ENCODE measurements at places on chromosomes 1 and 21.

- no peak for DNase-seq
Observed at GRCh38 chr21:42356046-42356445, 5.3 kb upstream of the TFF2 start.

- DNase-seq: no peak
Observed at GRCh38 chr1:220045356-220046051, 801 bp downstream of the EPRS1 start.

- no peak for DNase-seq
Observed at GRCh38 chr1:170155055-170155454, 9.3 kb downstream of the NTMT2 start.

GRCh38 chr1:81731989-81732388 is 68.7 kb upstream of the ADGRL2 start:
- DNase-seq: no peak

GRCh38 chr1:218674280-218674773 is 329.2 kb downstream of the TGFB2 start:
- peak; percentile 98 for DNase-seq

- DNase-seq: no peak
Observed at GRCh38 chr1:31181515-31182343, 58.0 kb downstream of the NKAIN1 start.

DNA sequence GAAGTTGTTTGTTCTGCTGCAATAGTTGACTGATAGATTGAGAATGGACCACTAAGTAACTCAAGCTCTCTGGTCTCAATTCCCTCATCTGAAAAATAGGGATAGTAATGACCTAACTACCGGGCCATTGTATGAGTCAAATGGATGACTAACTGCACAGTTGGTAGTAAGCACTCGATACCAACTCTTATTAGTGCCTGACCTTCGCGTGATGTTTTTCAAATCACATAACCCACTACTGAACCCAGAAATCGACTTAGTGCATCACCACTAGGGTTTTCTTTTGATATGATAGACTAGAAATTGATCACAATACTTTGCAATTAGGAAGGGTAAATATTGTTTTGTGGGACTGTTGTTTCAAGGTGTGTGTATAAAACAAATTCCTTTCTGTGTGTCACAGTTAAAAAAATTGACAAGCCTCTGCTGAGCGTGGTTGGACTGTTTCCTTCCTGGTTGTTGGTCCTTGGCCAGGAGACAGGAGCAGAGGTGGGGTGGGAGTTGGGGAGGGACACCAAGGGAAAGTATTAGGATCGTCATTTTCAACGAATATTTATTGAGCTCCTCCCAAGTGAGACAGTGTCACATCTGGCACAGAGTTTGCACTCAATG is 54.0 kb upstream of the LRP8 start:
- DNase-seq: peak; percentile 40

DNA sequence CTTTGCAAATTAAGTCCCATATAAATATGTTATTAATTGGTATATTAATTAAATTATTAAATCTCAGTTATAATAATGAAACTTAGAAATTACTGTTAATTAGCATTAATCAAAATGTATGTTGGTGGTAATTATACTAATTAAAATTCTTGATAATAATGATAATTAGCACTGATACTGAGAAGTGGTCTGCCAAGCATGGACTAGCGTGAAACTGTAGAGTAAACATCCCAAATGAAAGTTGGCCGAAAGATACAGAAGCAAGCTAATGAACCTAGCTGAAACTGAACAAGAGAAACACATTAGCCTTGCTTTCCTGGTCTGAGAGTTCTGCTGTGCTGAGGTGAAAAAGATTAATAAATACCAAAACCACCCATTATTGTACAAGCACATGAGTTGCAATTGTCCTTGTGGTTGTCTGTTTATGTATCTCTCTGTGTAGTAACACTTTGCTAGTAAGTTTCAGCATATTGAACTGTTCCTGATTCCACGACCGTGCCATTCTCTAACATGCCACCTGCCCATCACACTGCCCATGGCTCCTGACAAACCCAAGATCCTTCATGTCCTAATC is 341.8 kb downstream of the PLPP3 start:
- DNase-seq: no peak

GRCh38 chr1:1151306-1151705 is 22.4 kb upstream of the TTLL10 start:
- DNase-seq: no peak

GRCh38 chr1:243912347-243912746 is 62.3 kb upstream of the AKT3 start:
- DNase-seq: no peak

DNA sequence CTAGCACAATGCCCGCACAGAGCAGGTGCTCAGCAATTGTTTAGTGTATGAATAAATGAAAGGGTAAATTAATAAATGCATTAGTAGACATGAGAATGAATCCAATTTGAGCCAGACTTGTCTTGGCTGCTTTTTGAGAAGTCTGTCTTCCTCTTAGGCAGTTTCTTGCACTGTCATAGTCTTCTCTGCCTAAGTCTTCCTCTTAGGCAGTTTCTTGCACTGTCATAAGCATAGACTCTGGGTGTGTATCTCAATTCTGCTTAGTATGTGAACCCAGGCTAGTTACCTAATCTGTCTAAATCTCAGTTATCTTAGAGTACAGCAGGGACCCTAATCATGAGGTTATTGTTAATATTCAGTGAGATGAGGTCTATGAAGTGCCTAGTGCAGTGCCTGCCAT is 27.2 kb downstream of the NHLH2 start:
- DNase-seq: no peak

- no peak for DNase-seq
Observed at GRCh38 chr1:54273092-54273794, 73.3 kb downstream of the MRPL37 start.

- DNase-seq: peak; percentile 65
Observed at GRCh38 chr1:45687754-45688740, at the start of gene TMEM69. Gene TMEM69, plus strand, starts transcription at chr1:45688181. Its CDS starts 2,888 bp downstream, at chr1:45691069.

GRCh38 chr1:3456449-3456963 is 2.0 kb downstream of the ARHGEF16 start:
- DNase-seq: no peak

DNA sequence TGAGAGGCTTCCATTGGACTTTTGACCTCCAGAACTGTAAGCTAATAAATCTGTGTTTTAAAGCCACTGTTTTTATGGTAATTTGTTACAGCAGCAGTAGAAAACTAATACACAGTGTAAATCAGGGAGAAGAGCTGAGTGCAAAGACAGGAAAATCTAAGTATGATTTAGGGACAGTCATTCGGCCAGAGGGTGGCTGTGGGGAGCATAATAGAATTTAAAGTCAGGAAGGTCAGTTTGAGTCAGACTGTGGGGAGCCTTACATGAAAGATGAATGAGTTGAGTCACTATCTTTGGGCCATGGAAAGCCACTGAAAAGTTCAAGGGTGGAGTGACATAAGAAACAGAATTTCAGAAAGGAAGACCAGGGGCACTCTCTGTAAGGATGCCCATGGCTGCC is 52.4 kb upstream of the SSX2IP start:
- no peak for DNase-seq

DNA sequence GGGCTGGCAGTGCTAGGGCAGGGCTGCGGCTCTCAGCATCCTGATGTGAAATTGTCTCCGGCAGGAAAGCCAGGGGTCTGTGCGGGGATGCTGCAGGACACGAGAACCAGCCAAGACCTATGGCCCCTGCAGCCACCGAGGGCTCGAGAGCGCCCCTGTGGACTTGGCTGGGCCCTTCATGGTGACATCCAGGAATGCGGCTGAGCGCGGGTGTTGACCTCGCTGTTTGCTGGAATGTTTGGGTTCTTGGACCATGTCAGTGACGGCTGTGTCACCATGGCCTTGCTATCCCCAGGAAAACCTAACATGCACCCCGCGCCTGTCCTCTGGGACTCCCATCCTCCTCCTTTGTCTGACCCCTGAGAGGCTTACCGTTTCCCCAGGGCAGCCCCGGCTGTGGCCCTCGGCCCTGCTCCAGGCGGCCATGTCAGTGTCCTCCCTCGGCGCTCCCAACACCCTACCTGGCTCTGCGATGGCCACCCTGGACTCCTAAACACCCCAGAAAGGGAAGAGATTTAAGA is 14.3 kb upstream of the C1orf174 start:
- DNase-seq: no peak

GRCh38 chr1:185459141-185459540 is 142.1 kb upstream of the IVNS1ABP start:
- DNase-seq: no peak

GRCh38 chr1:11114966-11115365 is 15.3 kb upstream of the EXOSC10 start:
- DNase-seq: no peak

GRCh38 chr1:117250061-117250606 is 39.4 kb upstream of the VTCN1 start:
- no peak for DNase-seq

- DNase-seq: no peak
Observed at GRCh38 chr1:229089586-229090208, 181.2 kb upstream of the RAB4A start.

DNA sequence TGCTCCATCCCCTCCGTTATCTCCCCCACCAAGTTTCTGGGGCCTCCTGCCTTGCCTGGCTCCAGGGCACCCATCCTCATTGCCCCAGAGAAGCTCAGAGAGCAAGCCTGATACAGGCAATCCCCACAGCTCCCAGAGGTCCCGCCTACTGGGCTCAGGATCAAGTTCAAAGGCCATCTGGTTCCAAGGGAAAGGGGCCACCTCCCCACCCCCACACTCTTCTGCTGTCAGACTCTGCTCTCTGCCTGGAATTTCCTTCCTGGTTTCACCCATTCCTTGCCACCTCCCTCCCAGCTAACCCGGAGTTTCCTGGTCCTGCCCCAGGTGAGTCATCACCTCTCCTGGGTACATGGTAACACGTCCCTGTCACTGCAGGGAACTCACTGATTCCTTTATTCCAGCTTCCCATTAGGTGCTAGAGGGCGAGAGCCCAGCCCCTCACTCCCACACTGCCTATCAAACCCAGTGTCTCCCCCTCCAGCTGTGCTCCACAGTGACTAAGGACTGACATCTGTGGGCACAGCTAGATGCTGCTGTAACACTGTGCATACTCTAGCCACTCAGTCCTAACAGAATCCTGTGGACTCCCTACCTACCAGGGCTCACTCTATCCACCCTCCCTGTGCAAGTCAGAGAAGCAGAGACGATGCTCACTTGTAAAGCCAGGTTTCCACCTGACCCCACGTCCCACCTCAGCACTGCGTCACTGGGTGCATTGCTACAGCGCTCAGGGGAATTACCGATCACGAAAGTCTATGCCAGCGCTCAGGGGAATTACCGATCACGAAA is 21.8 kb downstream of the RSPH1 start:
- no peak for DNase-seq

DNA sequence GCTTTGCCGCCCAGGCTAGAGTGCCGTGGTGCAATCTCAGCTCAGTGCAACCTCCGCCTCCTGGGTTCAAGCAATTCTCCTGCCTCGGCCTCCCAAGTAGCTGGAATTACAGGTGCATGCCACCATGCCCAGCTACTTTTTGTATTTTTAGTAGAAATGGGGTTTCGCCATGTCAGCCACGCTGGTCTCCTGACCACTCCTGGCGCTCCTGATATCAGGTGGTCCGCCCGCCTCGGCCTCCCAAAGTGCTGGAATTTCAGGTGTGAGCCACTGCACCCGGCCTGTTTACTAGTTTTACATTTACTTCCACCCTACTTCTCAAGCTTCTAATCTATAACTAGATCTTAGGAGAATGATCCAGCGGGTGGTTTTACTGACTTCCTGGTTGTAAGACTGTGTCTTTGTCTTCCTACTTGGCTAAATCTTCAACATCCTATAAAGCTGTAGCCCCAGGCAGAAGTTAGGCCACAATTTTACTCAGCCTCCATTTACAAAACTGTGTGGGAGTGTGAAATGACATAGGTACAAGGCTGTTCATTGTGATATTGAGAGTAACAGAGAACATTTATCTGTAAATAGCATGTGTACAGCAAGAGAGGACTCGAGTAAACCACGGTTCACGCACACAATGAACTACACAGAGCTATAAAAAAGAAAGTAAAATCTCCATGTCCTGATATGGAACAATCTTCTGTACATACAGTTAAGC is 9.6 kb upstream of the POU2F1 start:
- DNase-seq: no peak

DNA sequence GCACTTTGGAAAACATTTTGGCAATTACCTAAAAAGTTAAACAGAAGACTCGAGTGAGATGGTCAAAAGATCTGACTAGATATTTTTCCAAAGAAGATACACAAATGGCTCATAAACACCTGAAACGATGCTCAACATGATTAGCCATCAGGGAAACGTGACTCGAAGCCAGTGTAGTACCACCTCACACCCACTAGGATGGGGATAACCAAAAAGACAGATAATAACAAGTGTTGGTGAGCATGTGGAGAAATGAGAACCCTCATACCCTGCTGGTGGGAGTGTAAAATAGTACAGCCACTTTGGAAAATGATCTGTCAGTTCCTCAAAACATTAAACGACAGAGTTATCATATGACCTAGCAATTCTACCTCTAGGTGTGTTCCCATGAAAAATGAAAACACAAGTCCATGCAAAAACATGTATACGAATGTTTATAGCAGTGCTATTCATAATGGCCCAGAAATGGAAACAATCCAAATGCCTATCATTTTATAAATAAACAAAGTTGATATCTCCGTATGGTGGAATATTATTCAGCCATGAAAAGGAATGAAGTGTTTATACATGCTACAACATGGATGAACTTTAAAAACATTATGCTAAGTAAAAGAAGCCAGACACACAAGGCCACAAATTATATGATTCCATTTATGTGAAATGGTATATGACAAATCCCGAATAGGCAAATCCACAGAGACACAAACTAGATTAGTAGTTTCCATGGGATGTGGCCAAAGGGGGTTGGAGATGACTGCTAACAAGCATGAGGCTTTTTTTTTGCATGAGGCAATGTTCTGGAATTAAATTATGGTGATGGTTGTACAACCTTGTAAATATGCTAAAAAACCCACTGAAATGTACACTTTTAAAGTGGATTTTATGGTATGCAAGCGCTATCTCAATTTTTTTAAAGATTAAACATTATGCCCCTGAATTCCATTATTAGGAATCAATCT is 625.3 kb downstream of the KIF26B start:
- DNase-seq: no peak

DNA sequence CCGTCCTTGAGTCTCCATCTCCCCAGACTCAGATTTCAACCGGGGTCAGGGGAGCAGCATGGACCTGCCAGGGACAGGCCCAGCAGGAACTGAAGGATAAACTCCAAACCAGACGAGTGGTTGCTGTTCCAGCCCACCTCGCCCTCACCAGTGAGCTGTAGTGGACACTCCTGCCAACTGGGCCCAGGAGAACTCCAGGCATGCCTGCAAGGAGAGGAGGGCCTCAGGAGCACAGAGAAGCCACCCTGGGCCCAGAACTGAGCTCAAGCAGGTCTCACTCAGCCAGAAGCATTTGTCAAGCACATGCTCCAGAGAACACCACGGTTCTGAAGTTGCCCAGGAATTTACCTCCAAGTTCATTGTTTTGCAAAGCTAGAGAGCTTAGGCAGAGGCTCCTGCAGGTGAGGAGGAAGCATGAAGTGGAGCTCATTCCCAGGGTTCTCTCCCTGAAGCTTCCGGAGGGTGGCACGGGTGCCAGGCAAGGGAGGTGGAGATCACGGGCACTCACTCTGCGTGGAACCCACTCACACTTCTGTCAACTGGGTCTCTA is 61.0 kb downstream of the MATN1 start:
- no peak for DNase-seq

Measured in non-pigmented ciliary epithelial cell (primary cell).